A375 (cell line): ENCODE measurements at places on chromosomes 3 and 15. TPM values are rescaled to one million over a fixed set of nuclear protein-coding genes. Genes with fewer than 3 reads are reported as not detected.

MUSTN1 gene
- not detected in 2 replicates for total RNA-seq

ADAM10 gene
- 183 and 184 TPM in 2 replicates for total RNA-seq

CNTN4 gene
- total RNA-seq: 5.1 and 5.8 TPM in 2 replicates

PATL2 gene
- 0.50 and 1.6 TPM in 2 replicates for total RNA-seq

RTP3 gene
- total RNA-seq: 0.08 TPM in 1 of 2 replicates, not detected in the other

PLOD2 gene
- total RNA-seq: 31.4 and 38.4 TPM in 2 replicates

GPR62 gene
- 0.40 TPM in 1 of 2 replicates, not detected in the other for total RNA-seq

EOMES gene
- total RNA-seq: 0.11 and 0.50 TPM in 2 replicates

FGF7 gene
- total RNA-seq: 0.08 and 0.66 TPM in 2 replicates

KNSTRN gene
- total RNA-seq: 114 and 118 TPM in 2 replicates

SLCO2A1 gene
- total RNA-seq: 0.03 and 0.08 TPM in 2 replicates

GRK7 gene
- total RNA-seq: not detected in 2 replicates

SLC2A2 gene
- not detected in 2 replicates for total RNA-seq

CFAP100 gene
- not detected in 2 replicates for total RNA-seq

DCUN1D1 gene
- total RNA-seq: 23.3 and 28.0 TPM in 2 replicates

CFAP92 gene
- total RNA-seq: 0.61 TPM in 1 of 2 replicates, not detected in the other

OXTR gene
- total RNA-seq: 1.1 and 1.2 TPM in 2 replicates

AP3B2 gene
- 2.5 and 3.0 TPM in 2 replicates for total RNA-seq

ZCWPW2 gene
- total RNA-seq: 0.29 TPM in 1 of 2 replicates, not detected in the other

PTPN9 gene
- total RNA-seq: 14.9 and 15.3 TPM in 2 replicates

MRPS11 gene
- total RNA-seq: 70.1 and 91.9 TPM in 2 replicates

NLGN1 gene
- 9.2 and 12.6 TPM in 2 replicates for total RNA-seq

ARPP21 gene
- 1.6 and 1.9 TPM in 2 replicates for total RNA-seq

TOPAZ1 gene
- total RNA-seq: not detected in 2 replicates
